EH (cell line): ENCODE measurements at places on chromosomes 1 and 21.
A peak's percentile ranks its signal among the peaks of the same experiment; 100 is the strongest.

GRCh38 chr1:94019327-94019726, 101.6 kb downstream of the ABCA4 start:
- no peak for DNase-seq

- peak; percentile 28 for DNase-seq
These were observed 23.8 kb downstream of the EPHA10 start for GRCh38 chr1:37741130-37741529.

DNA sequence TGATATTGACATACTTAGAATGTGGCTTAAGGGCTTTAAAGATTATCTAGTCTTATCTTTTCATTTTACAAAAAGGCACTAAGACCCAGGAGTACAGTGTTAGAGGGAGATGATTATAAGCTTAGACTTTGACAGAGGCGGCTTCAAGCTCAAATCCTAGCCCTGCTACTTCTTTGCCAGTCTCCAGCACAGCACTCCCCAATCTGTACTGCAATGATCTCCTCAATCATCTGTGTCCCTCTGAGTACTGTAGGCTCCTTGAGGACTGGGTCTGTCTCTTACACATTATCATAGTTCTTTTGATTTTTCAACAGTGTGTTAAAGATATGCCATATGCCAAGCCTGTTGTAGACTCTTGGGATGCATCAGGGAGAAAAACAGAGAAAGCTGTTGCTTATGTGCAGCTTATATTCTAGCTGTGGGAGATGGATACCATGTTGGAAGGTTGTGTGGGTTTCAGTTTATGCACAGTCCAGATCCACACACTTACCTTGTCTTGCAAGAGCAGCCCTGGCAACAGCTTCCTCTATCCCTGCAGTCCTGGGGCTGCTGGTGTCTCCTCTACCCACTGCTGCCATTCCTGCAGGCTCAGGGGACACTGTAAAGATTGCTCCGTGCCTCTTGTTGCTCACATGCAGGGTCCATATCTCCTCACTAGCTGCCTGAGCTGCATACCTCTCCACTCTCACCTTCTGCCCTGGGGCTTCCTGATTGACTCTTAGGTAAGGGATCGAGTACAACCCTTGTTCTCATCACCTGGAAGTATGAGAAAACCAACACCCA, 103.9 kb upstream of the TSPAN2 start:
- DNase-seq: no peak

DNA sequence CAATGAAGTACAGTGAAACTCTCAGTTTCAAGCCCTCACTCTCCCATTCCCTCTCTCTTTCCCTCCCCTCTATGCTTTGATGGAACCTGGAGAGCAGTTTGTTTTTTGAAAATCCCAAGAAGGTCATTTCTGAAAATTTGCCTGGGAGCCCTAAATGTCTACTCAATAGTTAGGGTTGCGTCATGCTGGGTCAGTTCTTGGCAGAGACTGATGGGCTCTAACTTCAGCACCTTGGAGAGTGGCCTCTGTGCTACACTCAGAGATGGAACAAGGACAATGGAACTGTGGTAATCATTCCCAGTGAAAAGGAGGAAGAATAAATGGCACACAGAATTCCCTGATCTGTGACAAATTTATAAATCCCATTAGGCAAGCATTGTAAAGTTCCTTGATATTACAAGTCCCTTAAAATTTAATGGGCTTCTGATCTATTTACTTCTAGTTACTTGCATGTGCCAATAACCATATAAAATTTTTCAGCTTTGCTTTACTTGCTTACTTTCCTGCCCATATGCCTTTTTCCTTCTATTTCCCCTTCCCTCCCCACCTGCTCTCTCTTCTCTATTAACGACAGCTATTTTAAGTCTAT, 182.9 kb upstream of the KCND3 start:
- peak; percentile 61 for DNase-seq

DNA sequence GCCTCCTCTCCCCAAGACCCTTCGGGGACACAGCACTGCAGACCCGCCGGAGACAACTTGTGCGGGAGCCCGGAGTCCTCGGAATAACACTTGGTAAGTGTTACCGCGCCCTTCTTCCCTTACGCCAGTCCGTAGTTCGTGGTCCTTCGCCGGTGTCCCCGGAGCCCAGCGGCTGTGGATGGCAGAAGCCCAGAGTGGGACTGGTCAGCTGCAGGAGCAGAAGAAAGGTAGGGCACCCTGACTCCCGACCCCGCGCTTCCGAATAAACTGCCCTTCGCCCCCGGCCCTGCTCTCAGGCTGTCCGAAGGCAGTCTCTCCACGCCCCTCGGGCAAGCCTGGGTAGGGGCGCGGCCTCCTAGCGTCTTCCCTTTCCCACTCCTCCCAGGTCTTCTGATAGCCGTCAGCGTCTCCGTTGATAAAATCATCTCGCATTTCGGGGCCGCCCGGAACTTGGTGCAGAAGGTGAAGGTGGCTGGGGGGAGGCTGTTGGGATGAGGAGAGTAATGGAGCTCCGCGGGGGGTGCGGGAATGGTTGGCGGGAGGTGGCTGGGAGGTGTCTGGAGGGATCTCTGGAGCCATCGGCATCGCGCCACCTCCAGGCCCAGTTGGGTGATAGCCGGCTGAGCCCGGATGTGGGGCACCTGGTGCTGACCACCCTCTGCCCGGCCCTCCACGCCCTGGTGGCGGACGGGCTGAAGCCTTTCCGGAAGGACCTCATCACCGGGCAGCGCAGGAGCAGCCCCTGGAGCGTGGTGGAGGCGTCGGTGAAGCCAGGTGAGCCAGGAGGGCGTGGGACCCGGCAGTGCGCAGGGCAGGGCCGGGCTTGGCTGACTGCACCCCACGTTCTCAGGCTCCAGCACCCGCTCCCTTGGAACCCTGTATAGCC, 4.3 kb downstream of the RUSC1 start:
- DNase-seq: peak; percentile 63

- DNase-seq: no peak
These were observed 152.0 kb downstream of the ADGRL4 start for GRCh38 chr1:78854556-78854955.

DNA sequence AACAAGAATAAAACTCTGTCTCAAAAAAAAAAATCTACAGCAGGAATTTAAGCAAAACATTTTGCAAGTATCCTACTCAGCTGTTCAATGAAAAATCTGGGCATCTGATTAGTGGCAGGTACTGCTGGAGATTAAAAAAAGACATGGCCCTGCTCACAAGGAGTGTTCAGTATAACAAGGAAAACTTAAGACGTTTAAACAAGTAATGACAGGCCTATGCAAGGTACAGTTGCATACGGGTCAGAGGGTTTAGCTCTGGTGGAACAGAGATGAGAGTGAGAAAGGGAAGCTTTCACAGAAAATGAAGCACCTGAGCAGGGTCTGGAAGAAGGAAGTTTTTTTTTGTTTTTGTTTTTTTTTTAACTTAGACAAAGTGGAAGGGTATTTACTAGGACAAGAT, 23.0 kb downstream of the SNRNP40 start:
- no peak for DNase-seq

DNA sequence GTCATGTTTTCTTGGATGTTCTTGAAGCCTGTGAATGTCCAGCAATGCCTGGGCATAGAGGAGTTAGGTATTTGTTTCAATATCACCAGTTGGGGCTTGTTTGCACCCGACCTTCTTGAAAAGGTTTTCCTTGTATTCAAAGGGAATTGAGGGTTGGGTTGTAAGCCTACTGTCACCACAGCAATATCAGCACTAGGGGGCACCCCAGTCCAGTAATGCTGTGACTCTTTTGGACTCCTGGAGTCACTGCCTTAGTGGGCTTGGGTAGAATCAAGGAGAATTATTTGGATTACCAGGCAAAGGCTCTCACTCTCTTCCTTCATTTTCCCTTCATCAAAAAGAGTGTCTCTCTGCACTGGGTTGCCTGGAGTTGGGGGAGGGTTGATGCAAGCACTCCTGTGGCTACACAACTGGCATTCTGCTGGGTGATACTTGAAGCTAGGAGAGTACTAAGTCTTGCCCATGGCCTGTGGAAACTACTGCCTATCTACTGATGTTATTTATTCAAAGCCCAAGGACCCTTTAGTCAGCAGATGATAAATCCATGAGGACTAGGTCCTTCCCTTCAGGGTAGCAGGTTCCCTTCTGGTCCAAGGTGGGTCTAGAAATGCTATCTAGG, 34.5 kb downstream of the OR10R2 start:
- peak; percentile 14 for DNase-seq

DNA sequence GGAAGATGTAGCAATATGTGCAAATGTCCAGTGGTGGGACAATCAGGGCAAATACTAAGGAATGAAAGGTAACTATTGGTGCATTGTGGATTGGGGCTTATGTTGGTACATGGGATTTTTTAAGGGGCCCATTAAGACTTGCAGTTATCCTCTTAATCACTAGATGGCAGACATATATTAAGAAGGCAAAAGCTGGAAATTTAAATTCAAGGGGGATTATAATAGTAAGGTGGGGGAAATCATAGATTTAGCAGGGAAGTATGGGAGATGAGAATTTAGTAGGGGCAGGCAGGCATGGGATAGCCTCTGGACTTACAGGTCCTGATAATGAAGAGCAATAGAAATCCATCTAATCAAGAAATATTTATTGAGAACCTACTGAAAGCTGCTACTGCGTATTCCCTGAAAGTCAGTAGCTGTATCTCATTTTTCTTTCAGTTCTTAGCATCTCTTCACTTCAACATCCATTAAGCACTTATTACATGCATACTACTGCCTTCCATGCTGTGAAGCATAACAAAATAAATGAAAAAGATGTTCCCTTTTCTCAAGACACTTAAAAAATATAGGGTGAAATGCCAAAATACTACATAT, 251.8 kb downstream of the CRB1 start:
- peak; percentile 21 for DNase-seq

DNA sequence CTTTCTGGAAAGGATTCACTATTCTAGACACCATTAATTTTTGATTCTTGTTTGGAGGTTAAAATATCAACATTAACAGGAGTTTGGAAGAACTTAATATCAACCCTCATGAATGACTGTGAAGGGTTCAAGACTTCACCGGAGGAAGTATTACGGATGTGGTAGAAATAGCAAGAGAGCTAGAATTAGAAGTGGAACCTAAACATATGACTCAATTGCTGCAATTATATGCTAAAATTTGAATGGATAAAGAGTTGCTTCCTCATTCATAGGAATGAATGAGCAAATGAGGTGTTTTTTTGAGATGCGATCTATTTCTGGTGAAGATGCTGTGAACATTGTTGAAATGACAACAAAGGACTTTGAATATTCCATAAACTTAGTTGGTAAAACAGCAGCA, 77.9 kb upstream of the TNFSF4 start:
- no peak for DNase-seq

GRCh38 chr21:29133796-29134195, 3.4 kb downstream of the MAP3K7CL start:
- DNase-seq: no peak

DNA sequence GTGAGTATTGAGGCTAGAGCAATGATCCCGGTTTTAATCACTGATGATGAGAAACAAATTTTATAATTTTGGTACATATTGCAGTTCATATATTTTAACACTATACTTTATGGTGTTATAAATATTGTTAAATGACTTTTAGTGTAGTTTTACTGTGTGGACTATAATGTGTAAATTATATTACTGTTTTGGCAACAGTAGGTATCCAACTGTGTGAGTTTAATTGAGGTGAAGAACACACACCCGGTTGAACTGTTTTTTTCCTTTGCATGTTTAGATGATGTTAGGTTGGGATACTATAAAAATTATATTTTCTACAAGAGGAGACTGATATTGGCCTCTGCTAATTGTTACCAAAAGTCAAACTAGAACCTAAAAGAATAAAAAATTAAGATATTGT, 166.5 kb downstream of the SDCCAG8 start:
- no peak for DNase-seq

DNA sequence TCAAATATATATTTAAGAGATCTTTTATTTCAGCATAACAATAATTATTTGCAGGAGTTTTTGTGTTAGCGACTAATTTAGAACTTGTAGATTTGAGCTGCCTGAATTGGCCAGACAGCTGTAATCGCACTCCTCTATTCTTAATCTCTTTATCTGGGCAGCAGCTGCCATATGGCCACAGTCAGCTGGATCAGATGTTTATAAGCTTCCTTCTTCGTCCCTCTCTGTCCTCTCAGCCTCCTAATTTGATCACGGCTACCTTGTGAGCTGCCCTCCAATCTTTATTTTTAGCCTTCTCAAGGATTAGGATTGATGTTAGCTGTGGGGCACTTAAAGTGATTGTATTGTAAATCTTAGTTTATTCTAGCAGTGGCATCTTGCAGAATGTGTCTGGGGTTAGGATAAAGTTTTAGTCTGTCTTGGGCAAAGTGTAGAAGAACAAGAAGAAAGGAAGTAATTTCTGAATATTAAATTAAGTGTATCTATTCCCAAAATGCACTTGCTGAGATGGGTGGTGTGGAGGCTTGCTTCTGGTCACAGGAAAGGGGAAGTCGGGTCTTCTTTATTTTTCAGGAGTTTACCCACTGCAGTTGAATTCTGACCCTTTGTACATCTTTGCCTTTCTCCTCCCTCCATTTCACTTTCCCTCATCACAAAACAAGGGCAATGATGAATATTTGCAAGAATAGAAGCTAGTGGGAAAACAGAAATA, 1.1 kb downstream of the ZBTB18 start:
- peak; percentile 38 for DNase-seq

DNA sequence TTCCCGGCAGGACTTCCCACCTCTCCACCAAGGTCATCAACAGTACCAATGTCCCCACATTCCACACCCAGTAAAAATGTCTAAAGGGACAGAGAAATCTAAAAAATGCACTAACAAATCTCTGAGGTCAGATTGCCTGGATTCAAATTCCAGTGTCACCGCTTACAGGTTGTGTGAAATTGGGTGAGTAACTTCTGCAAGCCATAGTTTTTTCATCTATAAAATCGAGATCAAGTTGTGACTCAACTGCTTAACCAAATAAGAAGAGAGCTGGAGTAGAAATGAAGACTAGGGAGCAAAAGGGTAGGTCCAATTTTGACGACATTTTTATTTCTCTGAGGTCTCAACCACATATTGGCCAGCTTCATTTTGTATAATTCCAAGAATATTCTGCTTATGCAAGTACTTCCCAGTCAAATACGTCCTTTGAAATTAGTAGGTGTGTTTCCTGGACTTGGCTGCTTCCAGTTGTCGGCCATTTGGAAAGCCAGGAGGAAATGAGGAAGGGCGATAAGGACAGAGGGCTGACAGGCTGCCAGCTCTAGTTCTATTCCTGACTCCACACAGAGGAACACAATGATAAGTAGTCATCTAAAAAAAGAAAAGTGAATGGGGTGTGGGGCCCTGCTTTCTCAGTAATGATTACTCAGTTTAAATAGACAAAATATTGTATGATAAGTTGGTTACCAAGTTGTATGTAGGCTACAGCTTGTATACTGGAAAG, 57.7 kb upstream of the ZC3H11B start:
- DNase-seq: no peak

GRCh38 chr1:240116831-240117769, 25.4 kb downstream of the FMN2 start:
- peak; percentile 47 for DNase-seq

DNA sequence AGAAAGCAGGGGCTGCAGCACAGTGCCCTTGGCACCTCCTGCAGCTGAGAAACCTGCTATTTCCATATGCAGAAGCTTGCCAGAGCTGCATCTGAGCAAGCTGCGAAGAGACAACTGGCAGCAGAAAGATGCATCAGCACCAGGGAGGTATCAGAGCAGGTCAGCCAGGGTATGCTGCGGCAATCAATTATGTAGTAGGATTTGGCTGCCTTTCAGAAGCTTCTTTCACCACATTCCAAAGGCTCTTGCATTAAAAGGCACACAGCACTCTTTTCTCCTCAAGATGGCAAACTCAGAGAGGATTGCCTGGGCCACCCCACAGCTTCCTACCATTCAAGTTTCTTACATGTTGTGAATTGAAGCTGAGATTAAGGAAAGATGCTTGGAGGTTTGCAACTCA, 47.6 kb upstream of the RAP1A start:
- DNase-seq: peak; percentile 88

- peak; percentile 85 for DNase-seq
These were observed 3.4 kb downstream of the MEF2D start for GRCh38 chr1:156497078-156497742.

GRCh38 chr1:99858286-99858685, 8.1 kb downstream of the AGL start:
- DNase-seq: no peak
